ENCODE measurements at places on chromosomes 2 and 18.

GRCh38 chr18:3623769-3624545, 174.0 kb downstream of the TGIF1 start:
- DNase-seq = no peak

DNA sequence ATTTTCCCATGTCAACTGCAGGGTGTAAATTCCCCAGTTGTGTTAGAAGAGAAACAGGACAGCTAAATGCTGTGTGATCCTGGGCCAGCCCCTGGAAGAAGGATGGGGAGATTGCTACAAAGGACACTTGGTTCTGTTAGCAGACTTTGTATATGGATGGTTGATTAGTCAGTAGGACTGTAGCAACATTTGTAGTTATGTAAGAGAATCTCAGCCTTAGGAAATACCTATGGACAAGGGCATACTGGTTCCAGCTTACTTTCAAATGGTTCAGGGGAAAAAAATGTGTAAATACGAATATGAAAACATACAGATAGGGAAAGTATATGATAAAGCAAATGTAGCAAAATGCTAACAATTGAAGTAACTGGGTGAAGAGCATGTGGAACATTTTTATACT, 47.6 kb downstream of the GNAL start:
- DNase-seq = no peak

- no peak for DNase-seq
These were observed 1.3 kb downstream of the KCMF1 start for GRCh38 chr2:84972207-84972783.

- no peak for DNase-seq
These were observed 4.2 kb downstream of the PLEKHA3 start for GRCh38 chr2:178484245-178485041.

DNA sequence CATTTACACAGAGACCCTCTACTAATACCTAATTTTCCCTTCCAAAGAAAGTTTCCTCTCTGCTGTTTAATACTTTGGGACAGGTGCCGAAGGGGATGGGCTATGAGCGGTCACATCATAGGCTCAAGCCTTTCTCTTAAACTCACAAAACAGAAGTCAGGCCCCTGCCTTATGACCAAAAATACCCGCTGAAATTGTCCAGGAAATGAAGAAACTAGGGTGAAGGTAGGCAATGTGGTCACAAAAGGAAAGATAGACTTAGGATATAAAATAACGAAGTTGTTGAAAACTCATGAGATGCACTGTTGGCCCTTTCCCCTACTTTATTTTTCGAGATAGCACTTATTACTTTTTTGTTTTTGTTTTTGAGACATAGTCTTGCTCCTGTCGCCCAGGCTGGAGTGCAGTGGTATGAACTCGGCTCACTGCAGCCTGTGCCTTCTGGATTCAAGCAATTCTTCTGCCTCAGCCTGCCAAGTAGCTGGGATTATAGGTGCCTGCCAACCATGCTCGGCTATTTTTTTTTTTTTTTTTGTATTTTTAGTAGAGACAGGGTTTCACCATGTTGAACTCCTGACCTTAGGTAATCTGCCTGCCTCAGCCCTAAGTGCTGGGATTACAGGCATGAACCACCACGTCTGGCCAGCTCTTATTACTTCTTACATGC, 16.3 kb downstream of the SLC8A1 start:
- no peak for DNase-seq

DNA sequence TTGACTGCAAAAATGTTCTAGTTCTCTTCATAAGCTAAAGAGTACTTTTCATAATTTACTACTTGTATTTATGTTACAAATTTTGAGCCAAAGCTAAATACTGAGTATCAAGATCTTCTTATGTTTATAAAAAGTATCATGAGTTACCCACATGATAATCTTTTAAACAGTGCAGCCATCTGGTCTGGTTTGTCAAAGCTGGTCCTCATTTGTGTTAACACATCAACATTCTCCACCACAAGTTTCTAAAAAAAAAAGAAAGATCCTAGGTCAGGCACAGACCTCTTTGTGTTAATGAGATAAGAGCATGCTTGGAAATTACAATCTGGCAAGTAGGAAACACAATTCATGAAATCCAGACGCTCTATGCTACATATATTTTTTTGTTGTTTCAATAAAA, 75.5 kb upstream of the FRZB start:
- no peak for DNase-seq

Measured in NCI-H1048 (cell line).